ENCODE measurements at places on chromosomes 1 and 21.
A peak's percentile ranks its signal among the peaks of the same experiment; 100 is the strongest.

GRCh38 chr1:185480545-185480944 is 163.5 kb upstream of the IVNS1ABP start:
- no peak for DNase-seq

- DNase-seq: no peak
Measured at GRCh38 chr1:28339551-28339950, 10.7 kb downstream of the MED18 start.

- peak; percentile 56 for DNase-seq
Measured at GRCh38 chr1:46246548-46247435, 771 bp upstream of the RAD54L start.

GRCh38 chr1:108531444-108531843 is 28.5 kb upstream of the EEIG2 start:
- DNase-seq: no peak

GRCh38 chr21:17467392-17467791 is 45.5 kb upstream of the CXADR start:
- no peak for DNase-seq

GRCh38 chr1:8061210-8061609 is 35.1 kb upstream of the ERRFI1 start:
- no peak for DNase-seq

All from breast epithelium (tissue), 4 donors.